ENCODE measurements at places on chromosomes 3 and 15.

DNA sequence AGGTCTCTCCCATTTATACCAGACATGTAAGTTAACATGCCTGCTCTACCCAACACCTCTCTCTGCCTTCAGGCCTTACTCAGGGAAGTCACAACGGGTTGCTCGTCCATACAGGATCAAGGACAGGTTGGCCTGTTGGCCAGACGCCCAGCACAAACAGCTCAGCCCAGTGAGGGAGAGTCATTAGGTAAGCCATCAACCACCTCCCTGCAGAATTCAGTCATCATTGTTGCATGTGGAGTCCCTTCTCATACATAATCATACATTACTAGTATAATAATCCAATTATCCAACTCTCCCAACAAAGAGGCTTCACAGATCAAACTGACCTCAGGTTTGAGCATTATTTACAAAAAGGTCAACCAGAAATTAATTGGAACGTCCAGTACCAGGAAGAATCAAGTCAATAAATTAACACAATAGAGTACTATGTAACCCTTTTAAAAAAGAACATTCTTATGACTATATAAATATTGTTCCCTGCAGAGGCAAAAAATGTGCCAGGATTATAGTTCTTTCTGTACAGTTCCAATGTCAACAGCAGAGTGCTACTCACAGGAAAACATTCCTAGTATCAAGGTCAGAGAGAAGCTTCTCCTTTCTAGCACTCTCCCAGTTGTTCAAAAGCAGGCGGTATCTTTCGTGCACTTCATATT is 33.2 kb downstream of the HOMER2 start:
- H3K27me3 ChIP-seq: no peaks in the 10 kb centered on the region
- H3K27ac ChIP-seq: no peak overlapping the region
- DNase-seq: no peak

GRCh38 chr15:37940876-37941275 is 6.4 kb downstream of the TMCO5A start:
- no peak overlapping the region for H3K4me3 ChIP-seq
- DNase-seq: no peak
- no peaks in the 10 kb centered on the region for H3K4me1 ChIP-seq
- H3K27me3 ChIP-seq: peaks cover 8% of the 10 kb centered on the region
- no peaks in the 10 kb centered on the region for H3K36me3 ChIP-seq

- no peaks in the 10 kb centered on the region for H3K27me3 ChIP-seq
- H3K27ac ChIP-seq: no peak overlapping the region
- no peaks in the 10 kb centered on the region for H3K36me3 ChIP-seq
- no peak for DNase-seq
Observed at GRCh38 chr3:114597871-114598270, 304.0 kb downstream of the TIGIT start.

DNA sequence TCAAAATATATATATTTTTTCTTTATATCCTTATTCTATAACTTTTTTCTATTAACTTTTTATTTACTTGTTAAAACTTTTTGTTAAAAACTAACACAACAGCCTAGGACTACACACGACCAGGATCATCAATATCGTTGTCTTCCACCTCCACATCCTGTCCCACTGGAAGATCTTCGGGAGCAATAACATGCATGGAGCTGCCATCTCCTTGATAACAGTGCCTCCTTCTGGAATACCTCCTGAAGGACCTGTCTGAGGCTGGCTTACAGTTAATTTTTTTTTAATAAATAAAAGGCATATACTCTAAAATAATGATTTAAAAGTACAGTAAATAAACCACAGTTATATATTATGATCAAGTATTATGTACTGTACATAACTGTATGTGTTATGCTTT is 58.9 kb downstream of the SFMBT1 start:
- no peak overlapping the region for H3K27ac ChIP-seq
- H3K36me3 ChIP-seq: no peaks in the 10 kb centered on the region
- no peak for DNase-seq

GRCh38 chr3:165568907-165569462 is 268.2 kb downstream of the BCHE start:
- no peak overlapping the region for H3K27ac ChIP-seq
- no peaks in the 10 kb centered on the region for H3K4me1 ChIP-seq
- H3K4me3 ChIP-seq: no peak overlapping the region
- H3K27me3 ChIP-seq: no peaks in the 10 kb centered on the region
- H3K36me3 ChIP-seq: no peaks in the 10 kb centered on the region

- no peaks in the 10 kb centered on the region for H3K27me3 ChIP-seq
- H3K4me3 ChIP-seq: no peak overlapping the region
- DNase-seq: no peak
- no peak overlapping the region for H3K27ac ChIP-seq
- H3K36me3 ChIP-seq: peaks cover 5% of the 10 kb centered on the region
Observed at GRCh38 chr15:64070965-64071851, 22.4 kb downstream of the CIAO2A start.

DNA sequence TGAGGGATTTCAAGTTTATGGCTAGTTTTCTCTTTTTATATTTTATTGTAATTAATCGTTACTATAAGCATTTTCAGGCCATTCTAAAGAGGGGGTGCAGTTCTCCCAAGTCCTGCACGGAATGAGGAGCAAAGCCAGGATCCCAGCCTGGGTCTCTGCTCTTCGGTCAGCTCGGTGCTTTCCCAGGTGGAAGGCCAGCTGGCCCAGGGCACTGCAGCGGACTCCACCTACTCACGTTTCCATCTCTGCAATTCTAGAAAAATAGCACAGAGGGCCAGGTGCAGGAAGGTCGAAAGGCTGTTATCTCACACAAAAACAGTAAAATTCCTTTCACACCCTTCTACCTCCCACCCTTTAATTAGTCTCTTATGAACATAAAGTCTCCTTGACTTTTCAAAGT is 59.5 kb upstream of the HES1 start:
- H3K4me1 ChIP-seq: peaks cover 35% of the 10 kb centered on the region
- no peaks in the 10 kb centered on the region for H3K36me3 ChIP-seq
- H3K27me3 ChIP-seq: no peaks in the 10 kb centered on the region
- no peak overlapping the region for H3K4me3 ChIP-seq

- no peak for DNase-seq
- H3K27ac ChIP-seq: no peak overlapping the region
- no peaks in the 10 kb centered on the region for H3K27me3 ChIP-seq
- H3K4me1 ChIP-seq: no peaks in the 10 kb centered on the region
- no peaks in the 10 kb centered on the region for H3K36me3 ChIP-seq
- H3K4me3 ChIP-seq: no peak overlapping the region
Observed at GRCh38 chr15:29937956-29938355, 115.7 kb upstream of the TJP1 start.

DNA sequence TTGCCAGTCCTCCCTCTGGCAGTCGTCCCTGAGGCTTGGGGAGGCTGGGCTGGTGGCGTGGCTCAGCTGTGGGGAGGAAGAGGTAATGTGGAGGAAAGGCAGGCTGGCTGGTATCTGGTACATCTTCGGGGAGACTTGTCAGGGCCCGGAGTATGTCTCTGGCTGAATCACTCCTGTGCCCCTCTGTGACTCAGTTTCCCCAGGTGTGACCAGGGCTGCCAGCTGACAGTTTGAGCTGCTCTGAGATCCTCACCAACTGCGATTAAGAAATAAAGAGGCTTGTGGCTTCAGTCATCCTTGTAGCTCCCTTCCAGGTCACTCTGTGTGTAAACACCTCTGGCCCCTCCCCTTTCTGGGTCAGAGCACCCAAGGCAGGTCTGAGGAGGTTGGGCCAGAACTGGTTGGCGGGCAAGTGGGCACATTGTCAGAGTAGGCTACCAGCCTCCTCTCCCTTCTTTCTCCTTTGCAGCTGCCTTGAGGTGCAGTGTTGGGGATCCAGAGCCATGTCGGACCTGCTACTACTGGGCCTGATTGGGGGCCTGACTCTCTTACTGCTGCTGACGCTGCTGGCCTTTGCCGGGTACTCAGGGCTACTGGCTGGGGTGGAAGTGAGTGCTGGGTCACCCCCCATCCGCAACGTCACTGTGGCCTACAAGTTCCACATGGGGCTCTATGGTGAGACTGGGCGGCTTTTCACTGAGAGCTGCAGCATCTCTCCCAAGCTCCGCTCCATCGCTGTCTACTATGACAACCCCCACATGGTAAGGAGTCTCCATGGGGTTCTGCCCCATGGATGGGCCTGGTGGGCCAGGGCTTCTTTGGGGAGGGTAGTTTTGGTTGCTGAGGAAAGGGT is 3.0 kb downstream of the TEX264 start:
- no peak overlapping the region for H3K4me3 ChIP-seq
- H3K27me3 ChIP-seq: peaks cover 26% of the 10 kb centered on the region
- peaks cover 7% of the 10 kb centered on the region for H3K4me1 ChIP-seq
- DNase-seq: no peak

DNA sequence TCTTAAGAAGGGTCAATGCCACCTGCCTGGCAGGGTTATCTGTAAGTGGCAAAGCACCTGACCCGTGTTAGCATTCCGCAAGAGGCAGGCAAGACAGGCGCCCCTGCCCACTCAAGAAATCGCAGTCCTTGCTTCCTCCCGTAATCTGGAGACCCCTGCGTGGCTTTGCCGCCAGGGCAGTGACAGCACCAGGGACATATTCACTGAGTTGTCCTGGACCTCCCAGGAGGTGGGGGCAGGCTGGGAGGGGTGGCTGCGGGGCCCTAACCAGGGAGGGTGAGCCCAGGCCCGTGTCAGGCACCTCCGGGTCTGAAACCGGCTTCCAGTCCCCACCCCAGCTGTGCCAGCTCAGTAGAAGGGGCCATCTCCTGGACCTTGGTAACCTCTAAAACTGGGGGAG is 15.8 kb upstream of the SEC13 start:
- no peaks in the 10 kb centered on the region for H3K36me3 ChIP-seq
- peaks cover 4% of the 10 kb centered on the region for H3K4me1 ChIP-seq
- H3K27ac ChIP-seq: no peak overlapping the region
- no peak overlapping the region for H3K4me3 ChIP-seq
- no peak for DNase-seq

DNA sequence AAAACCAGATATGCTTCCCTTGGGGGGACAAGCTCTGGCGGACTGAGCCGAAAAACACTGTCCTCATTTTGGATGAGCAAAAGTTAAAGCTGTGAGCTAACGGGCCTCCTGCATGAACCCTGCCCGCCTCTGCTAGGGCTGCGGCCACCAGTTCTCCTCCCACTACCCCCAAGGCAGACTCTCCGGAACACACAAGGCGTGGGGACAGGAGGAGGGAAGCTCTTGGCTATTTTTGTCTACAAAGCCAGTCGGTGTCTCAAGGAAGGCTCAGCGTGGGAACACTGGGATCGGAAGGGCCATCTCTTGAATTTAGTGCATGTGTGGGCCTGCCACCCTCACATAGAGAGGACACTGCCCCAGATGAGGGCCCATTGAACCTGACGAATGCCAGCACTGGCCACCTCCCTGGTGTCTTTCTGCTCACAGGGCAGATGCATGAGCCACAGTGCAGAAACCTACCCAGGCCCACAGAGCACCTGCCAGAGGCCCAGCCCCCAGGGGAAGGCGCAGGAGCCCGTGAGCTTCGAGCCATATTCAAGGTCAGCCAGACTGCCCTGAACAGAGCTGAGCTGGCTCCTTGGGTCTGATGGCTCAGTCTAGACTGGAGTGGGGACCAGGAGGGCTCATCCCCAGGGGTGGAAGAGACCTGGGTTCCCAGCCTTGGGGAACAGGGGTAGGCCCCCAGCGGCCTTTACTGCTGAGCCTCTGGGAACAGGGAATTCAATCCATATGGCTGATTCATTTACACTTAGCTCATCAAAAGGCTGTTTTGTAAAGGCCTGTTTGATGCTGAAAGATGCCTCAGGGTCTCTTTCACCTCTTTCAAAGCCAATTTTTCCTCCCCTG is 38.3 kb downstream of the HCN4 start:
- H3K27ac ChIP-seq: no peak overlapping the region
- no peak for DNase-seq
- H3K4me1 ChIP-seq: peaks cover 2% of the 10 kb centered on the region
- H3K27me3 ChIP-seq: no peaks in the 10 kb centered on the region
- H3K4me3 ChIP-seq: no peak overlapping the region

GRCh38 chr3:179510496-179510895 is 52.2 kb upstream of the ACTL6A start:
- no peaks in the 10 kb centered on the region for H3K27me3 ChIP-seq
- H3K4me3 ChIP-seq: no peak overlapping the region
- no peak for DNase-seq
- no peak overlapping the region for H3K27ac ChIP-seq
- no peaks in the 10 kb centered on the region for H3K4me1 ChIP-seq

DNA sequence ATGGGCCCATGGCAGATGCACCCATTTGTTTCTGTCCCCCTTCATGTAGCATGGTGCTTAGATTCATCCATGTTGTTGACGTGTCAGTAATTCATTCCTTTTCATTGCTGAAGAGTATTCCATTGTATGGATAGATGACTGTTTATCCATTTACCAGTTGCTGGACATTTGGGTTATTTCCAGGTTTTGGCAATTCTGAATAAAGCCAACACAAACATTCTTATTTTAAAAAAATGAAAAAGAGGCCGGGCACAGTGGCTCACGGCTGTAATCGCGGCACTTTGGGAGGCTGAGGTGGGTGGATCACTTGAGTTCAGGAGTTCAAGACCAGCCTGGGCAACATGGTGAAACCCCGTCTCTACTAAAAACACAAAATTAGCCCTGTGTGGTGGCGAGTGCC is 18.7 kb upstream of the TATDN2 start:
- H3K36me3 ChIP-seq: no peaks in the 10 kb centered on the region
- no peak for DNase-seq
- no peaks in the 10 kb centered on the region for H3K27me3 ChIP-seq
- no peak overlapping the region for H3K27ac ChIP-seq
- H3K4me1 ChIP-seq: no peaks in the 10 kb centered on the region

DNA sequence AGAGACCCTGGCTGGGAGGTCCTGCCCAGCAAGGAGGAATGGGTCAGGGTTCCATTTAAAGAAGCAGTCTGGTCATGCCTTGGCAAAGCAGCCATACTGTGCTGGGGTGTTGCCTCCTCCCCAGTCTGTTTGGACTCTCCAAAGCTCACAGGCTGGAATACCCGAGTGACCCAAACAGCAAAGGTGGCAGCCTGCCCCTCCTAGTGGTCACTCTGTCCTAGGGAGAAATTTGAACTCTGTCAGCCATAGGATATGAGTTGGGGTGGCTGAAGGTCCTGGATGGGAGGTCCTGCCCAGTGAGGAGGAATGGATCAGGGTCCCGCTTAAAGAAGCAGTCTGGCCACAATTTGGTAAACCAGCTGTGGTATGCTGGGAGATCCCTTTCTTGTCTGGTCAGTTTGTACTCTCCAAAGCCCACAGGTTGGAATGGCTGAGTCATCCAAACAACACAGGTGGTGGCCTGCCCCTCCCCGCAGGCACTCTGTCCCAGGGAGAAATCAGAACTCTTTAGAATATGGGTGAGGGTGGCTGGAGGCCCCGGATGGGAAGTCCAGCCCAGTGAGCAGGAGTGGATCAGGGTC is 45.0 kb downstream of the CCR1 start:
- H3K27ac ChIP-seq: no peak overlapping the region
- H3K36me3 ChIP-seq: no peaks in the 10 kb centered on the region
- no peaks in the 10 kb centered on the region for H3K4me1 ChIP-seq
- H3K27me3 ChIP-seq: no peaks in the 10 kb centered on the region
- H3K4me3 ChIP-seq: no peak overlapping the region
- DNase-seq: no peak

- no peak overlapping the region for H3K4me3 ChIP-seq
- no peaks in the 10 kb centered on the region for H3K4me1 ChIP-seq
- H3K27me3 ChIP-seq: no peaks in the 10 kb centered on the region
- H3K27ac ChIP-seq: no peak overlapping the region
- H3K36me3 ChIP-seq: no peaks in the 10 kb centered on the region
Observed at GRCh38 chr3:128016502-128016901, 35.7 kb upstream of the SEC61A1 start.

GRCh38 chr3:11769704-11770476 is 76.8 kb downstream of the TAMM41 start:
- no peaks in the 10 kb centered on the region for H3K27me3 ChIP-seq
- H3K4me1 ChIP-seq: peaks cover 7% of the 10 kb centered on the region
- H3K27ac ChIP-seq: no peak overlapping the region
- no peak overlapping the region for H3K4me3 ChIP-seq
- DNase-seq: no peak
